ENCODE measurements at places on chromosomes 3 and 15. TPM values are rescaled to one million over a fixed set of nuclear protein-coding genes. Genes with fewer than 3 reads are reported as not detected.

Gene HHATL
- not detected for total RNA-seq

Gene CD200R1L
- total RNA-seq = not detected

DNA sequence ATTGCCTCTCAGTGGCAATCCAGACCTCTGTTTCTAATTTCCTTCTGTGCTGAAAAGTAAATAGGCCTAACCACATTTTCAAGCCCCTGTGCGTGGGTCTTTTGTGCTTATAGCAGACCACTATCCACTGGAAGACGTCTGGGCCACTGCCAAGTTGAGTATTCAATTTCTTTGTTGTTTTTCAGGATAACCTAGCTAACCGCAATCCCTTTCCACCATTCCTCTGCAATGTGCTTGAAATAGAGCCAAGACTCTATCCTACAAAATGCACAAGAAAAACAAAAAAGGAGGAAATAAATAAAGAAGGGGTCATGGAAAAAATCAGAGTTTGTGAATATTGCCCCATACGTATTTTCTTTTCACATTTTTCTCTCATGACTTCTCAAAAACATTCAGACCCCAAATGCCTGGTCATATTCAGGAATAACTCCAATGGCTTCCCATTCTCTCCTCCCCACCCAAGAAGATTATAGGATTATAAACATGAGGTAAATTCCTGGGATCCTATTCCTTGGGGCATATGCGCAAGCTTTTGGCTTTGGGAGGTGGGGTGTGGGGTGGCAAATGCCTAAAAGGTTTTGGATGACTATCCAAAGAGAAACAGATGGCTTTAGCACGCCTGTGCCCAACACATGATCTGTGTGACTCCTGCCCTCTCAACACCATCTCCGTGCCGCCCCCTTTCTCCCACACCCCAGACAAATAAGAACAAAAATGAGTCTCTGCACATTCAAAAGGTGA is 217.9 kb upstream of the THBS1 start:
- no peak for DNase-seq

DNA sequence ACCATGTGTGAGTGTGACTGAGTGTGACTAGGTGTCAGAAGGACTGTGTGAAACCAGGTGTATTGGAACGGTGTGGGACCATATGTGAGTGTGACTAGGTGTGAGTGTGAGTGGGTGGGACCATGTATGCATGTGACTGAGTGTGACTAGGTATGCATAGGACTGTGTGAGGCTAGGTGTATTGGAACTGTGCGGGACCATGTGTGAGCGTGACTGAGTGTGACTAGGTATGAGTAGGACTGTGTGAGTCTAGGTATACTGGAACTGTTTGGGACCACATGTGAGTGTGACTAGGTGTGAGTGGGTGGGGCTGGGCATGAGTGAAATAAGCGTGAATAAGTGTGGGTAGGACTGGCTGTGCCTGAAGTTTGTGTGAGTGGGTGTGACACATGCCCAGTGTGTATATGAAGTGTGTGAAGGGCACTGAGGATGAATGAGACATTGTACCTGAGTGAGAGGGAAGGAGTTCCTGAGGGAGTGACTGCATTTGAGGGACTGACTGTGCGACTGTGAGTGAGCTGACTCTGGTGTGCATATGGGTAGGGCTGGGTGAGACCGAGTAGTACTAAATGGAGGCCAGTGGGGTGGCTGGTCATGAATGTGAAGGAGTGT is 247.0 kb upstream of the CCDC54 start:
- DNase-seq = no peak

GRCh38 chr3:191973820-191974219 is 512.9 kb downstream of the PYDC2 start:
- no peak for DNase-seq

GRCh38 chr3:114538211-114538610 is 244.4 kb downstream of the TIGIT start:
- DNase-seq = no peak
